ENCODE measurements at places on chromosomes 1 and 21.

GRCh38 chr1:41530411-41530810, 45.9 kb upstream of the EDN2 start:
- DNase-seq: no peak

- no peak for DNase-seq
Observed at GRCh38 chr1:201171063-201172036, 17.1 kb upstream of the TMEM9 start.

DNA sequence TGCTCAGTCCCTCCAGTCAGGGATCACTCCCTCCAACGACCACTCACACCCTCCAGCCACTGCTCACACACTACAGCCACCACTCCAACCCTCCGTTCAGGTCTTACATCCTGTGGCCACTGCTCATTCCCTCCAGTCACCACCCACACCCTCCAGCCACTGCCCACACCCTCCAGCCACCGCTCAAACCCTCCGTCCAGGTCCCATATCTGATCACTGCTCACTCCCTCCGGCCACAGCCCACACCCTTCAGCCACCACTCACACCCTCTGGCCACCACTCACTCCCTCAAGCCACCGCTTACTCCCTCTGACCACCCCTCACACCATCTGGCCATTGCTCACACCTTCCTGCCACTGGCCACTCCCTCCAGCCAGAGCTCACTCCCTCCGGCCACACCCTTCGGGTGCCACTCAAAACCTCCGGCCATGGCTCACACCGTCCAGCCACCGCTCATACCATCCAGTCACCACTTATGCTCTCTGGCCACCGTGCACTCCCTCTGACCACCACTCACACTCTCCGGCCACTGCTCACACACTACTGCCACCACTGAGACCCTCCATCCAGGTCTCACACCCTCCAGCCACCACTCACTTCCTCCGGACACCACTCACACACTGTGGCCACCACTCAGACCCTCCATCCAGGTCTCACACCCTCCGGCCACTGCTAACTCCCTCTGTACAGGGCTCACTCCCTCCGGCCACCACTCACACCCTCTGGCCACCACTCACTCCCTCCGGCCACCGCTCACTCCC, 4.7 kb upstream of the TFF1 start:
- no peak for DNase-seq

- no peak for DNase-seq
Observed at GRCh38 chr1:2950926-2951305, 70.4 kb upstream of the ACTRT2 start.

DNA sequence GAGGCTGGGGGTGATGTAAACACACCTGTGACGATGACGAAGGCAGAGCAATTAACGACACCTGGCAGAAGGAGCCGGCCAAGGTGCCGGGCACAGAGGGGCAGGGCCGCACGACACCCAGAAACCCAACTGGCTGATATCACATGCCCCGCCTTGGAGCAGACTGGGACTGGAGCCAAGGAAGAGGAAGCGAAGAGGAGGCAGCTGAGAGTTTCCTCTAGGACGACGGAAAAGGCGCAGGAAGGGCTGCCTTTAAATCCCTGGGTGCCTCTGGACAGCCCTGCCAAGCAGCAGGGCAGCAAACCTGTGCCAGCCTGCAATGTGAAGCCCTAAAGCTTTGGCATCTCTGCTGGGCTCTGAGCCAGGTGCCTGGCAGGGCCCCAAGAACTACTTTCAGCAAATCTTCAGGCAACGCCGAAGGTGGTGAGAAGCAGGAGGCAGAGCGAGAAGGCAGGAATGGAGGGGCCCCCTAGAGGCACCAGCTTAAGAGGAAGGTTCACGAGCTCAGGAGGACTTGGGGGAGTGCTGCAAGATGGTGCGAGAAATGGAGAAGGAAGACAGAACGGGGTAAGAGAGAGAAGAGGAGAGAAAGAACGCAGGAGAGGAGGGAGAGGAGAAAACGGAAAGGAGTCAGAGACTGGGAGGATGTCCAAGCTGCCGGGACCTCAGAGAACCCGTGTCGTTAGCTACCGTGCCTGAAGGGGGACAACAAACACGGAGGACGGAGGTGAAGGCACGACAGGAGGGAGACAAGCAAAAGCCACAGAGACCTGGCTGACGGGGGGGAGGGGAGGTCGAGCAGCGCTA, 25.3 kb upstream of the PEF1 start:
- DNase-seq: no peak

DNA sequence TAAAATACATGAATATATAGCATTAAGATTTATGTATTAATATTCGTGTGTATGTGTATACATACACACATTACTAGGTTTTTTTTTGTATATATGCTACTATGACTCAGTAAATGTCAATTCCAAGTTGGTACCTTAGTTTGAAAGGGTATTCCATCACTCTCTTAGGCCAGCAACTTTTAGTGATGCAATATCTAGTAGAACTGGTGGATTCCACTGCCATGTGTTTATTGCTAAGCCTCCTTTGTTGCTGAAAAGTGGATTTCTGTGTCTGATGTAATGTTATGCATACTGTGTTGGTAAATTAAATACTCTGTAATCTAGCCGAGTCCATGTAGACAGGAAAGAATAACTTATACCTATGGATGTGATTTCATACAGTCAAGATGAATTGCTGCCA, 16.9 kb upstream of the COL11A1 start:
- DNase-seq: no peak

GRCh38 chr1:198878566-198878965, 239.7 kb downstream of the PTPRC start:
- DNase-seq: no peak
